Stimulated activated naive CD4-positive, alpha-beta T cell treated with Interleukin-2 at 50 U/mL for 16 hours (primary cell): ENCODE measurements at places on chromosomes 5 and 9.

DNA sequence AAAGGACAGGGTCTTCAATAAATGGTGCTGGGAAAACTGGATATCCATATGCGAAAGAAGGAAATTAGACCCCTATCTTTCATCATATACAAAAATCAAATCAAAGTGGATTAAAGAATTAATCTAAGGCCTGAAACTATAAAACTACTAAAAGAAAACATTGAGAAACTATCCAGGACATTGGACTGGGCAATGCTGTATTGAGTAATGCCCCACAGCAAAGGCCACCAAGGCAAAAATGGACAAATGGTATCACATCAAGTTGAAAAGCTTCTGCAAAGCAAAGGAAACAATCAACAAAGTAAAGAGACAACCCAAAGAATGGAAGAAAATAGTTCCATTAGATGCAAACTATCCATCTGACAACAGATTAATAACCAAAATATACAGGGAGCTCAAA is 72.3 kb downstream of the STRBP start:
- no peak for DNase-seq

GRCh38 chr9:110278080-110278707 is 21.9 kb upstream of the TXN start:
- no peak for DNase-seq

GRCh38 chr5:130078661-130079060 is 174.4 kb downstream of the CHSY3 start:
- DNase-seq, result no peak

DNA sequence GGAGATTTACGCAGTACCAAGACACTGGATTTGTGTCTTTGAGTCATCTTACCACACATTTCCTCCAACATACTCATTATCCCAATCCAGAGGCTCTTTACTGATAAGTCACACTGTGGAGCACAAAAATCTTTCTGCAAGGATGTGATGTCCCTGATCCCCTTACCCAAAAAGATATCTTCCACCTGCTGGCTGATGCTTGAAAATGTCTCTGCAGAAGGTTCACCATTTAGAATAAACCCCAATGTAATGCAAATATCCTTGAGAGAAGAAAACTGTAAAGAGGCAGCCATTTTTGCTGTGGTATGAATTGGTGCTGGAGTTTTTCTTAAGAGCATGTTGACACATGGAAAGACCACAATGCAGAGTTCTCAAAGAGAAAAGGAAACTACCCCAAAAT is 65.7 kb upstream of the RORB start:
- DNase-seq, result no peak

DNA sequence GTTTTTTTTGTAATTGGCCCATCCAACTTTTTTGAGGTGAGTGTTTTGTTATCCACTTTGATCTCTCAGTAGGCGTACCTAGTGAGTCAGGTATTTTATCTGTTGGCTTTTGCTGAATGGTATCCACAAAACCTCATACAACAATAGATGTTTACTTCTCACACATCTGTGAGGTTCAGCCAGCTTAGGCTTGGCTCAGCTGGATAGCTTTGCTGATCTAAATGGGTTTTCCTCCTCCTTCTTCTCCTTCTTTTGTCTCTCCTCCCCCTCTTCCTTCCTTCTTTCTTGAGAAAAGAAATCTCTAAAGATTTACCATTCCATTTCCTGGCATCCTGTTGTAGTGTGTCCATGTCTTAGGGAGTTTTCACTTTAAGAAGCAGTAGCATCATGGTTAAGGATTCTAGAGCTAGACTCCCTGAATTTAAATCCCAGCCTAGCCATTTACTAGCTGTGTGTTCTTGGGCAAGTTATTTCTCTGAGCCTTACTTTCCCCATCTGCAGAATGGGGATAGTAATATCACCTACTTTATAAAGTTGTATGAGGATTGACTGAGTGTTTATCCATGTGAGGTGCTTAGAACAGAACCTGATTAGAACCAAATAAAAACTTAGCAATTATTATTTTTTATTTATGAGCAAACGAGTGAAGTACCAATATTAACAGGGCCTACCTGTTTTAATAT is 126.3 kb downstream of the ARHGAP26 start:
- DNase-seq, result no peak

- DNase-seq, result no peak
Measured at GRCh38 chr9:95903398-95903797, 27.9 kb downstream of the ERCC6L2 start.

DNA sequence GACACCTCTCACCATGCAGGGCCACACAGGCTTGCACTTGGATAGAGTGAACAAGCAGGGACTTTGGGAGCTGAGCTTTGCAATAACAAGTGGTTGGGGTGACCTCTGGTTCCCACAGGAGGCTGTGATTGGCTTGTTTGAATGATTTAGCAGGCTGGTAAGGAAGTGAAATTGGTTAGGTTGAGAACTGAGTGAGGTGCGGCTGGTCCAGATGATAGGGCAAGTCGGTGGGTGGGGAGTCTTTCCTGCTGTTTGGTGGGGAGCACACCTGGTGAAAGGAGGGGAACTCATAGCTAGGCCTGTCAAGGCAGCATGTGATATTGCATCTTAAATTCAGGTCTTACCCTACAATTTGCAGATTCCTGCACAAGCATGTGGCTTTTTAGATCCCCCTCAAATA is 794.6 kb upstream of the ZNF608 start:
- DNase-seq, result no peak

DNA sequence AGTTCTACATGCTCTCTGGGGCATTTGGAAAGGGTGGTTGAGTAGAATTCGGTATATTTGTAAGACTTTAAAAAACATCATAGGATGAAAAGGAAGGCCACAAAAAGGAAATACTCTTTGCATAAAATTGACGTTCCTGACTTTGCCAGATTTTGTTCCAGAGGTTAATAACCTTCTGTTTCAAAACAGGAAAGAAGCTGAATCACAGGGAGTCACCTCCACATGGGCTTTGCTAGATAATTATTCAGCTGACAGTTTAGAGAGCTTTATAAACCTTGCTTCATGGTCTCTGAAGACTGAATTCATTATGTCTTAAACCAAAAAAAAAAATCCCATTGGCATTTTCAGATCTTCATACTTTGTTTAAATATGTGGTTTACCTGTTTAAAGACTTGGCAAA is 203.7 kb downstream of the SEMA6A start:
- no peak for DNase-seq

- DNase-seq, result no peak
Measured at GRCh38 chr5:8730194-8730593, 815.7 kb downstream of the SEMA5A start.

DNA sequence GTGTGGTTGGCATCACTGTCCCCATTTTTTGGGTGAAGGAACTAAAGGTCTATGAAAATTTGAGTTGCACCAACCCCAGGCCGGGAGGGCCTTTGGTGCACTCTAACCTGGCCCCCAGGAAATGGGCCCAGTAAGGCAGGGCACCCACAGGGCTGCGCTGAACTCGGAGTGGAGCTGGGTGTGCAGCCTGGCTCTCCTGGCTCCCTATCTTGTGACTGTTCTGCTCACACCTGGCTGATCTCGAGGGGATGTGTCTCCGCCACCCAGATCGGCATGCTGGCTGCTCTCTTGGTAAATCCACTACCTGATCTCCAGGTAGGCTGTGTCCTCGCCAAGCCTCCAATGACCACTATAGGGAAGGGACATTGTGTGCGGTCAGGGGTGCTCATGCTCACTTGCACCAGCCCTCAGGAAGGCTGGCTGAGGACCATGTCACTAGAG is 259.8 kb downstream of the NSG2 start:
- DNase-seq, result no peak

DNA sequence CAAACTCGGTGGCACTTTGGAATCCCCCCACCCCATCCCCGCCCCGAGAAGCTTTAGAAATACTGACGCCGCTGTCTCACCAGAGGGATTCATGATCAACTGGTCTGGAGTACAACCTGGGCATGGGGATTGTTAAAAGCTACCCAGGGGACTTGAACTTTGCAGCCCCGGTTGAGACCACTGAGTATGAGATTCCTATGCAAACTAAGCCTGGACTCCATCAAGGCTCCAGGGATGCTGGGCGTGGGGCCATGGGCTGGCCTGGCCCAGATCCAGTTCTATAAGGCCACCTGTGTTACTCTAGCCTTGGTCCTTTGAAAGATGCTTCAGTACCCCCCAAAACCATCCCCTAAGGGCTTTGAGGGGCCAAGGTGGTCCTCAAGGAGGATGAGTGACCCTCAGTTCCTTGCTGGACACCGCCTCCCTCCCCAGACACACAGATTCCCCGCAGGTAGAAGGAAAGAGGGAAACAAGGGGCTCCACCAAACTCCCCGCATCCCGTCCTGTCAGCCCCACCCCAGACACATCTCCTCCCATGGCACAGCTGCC is 68.5 kb downstream of the MRPL36 start:
- DNase-seq, result no peak

GRCh38 chr5:124952079-124952478 is 205.6 kb upstream of the ZNF608 start:
- DNase-seq, result no peak

GRCh38 chr9:107290619-107291018 is 7.5 kb downstream of the RAD23B start:
- DNase-seq, result no peak

DNA sequence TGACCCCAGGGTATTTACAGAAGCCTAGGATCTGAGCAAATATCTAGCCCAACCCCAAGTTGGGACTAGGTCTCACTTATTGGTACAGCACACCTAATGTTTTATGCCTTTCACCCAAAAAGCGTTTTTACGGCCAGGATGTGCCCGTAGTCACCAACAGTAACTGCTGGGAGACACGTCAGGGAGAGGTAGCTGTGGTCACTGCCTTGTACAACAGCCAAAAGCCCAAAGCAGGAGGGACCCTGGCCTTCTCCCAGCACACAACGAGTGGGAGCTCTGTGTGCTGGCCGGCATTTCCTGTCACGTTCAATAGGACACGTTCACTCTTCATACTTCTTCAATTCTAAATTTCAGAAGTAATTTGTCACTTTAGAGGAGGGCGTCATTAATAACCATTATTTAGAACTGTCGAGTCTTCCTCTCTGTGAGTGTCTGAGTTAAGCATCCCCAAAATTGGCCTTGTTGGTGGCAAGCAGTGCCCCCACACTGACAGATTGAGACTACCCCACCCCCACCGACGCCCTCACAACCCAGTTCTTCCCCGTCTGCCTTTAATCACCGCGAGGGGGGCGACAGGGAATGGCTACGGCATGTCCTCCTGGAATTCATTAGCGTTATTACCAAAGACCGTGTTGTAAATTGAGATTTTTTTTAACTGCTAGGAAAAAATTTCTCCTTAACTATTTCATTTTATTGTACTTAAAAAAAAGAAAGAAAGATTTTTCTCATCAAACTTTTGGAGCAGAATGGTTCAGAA is 80.7 kb downstream of the MVB12B start:
- DNase-seq, result no peak

DNA sequence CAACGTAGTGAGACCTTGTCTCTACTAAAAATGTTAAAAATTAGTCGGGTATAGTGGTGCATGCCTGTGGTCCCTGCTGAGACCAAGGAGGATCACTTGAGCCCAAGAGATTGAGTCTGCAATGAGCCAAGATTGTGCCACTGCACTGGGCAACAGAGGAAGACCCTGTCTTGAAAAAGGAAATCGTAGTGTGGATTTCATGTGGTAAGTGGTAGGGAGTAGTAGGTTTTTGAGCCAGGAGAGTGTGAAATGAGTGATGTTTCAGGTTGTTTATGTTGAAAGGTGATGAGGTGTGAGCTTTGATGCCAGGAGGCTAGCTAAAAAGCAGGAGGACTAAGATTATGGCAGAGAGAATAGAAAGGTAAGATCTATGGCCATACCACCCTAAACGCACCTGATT is 5.9 kb downstream of the MATR3 start:
- DNase-seq, result no peak

- DNase-seq, result no peak
Measured at GRCh38 chr5:109656829-109657228, 32.9 kb upstream of the MAN2A1 start.

GRCh38 chr5:147037515-147038205 is 159.1 kb upstream of the PPP2R2B start:
- DNase-seq, result no peak

DNA sequence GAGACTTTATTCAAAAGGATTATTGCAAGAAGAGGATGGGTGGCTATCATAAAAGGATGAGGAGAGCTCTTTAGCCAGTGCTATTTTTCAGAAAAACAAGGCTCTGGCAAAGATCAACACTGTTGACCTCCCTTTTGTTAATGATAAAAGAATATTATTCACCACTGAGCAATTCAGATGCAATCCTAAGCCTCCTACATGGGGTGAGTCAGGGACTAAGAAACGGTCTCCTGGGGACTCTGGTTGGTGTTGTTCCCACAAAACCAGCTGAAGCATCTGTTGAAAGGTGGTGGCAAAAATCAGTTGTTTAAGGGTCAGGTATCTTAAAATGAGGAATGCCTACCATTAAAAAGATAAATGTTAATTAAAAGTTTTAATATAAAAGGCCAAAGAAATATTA is 7.7 kb upstream of the GCNT1 start:
- DNase-seq, result no peak

GRCh38 chr9:101235105-101235866 is 149.5 kb downstream of the BAAT start:
- DNase-seq, result no peak

DNA sequence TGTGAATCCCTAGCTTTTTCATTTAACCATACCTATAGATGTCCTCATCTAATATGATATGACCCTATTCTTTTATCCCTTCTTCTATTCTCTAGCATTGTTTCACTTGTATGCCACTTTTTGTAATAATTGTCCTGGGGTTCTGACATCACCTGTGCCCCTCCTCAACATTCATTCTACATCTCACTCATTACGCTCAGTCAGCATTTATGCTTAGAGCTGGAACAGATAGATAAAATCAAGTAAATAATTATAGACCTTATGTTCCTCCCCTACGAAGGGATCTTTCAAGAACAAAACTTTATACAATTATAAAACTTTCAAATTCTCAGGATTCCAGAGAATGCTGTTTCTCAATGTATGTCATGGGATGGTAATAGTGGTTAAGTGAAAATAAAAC is 18.0 kb downstream of the GABRA6 start:
- DNase-seq, result no peak

DNA sequence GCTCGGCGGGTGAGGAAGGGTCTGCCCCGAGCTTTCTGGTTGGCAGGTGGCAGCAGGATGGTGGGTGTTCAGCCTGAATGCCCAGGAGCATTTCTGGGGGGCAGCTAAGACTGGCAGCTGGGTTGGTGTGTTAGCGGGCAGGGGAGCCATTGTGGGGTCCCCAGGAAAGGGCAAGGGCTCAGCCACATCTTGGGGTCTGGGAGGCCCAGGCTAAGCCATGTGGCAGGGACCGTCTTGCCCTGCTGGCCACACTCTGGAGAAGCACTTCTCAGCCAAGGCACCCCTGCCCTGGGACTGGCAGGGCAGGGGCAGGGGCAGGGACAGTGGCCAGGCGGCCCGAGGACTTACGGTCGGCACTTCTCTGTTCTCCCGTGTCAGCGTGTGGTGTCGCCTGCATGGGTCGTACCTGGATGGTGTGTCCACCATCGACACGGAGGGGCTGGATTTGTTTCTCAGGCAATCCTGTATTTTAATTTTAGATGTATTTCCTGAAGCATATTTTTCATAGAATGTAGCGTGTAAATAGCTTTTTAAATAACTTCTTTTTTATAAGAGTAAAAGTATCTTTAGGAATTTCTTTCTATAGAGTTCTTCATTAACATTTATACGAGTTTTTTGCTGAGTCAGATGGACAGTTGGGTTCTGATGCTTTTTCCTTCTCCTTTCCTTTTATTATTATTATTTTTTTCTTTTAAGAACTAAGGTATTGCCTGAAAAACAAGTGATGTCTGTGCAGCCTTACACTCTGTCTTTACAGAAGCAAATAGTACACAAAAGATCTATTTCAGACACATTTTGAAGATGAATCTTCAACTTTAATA is 102.0 kb downstream of the PHF2 start:
- no peak for DNase-seq
